ENCODE measurements at places on chromosomes 5 and 9.

- peak; percentile 91 for DNase-seq
Measured at GRCh38 chr5:38433160-38433861, 123.1 kb downstream of the LIFR start.

DNA sequence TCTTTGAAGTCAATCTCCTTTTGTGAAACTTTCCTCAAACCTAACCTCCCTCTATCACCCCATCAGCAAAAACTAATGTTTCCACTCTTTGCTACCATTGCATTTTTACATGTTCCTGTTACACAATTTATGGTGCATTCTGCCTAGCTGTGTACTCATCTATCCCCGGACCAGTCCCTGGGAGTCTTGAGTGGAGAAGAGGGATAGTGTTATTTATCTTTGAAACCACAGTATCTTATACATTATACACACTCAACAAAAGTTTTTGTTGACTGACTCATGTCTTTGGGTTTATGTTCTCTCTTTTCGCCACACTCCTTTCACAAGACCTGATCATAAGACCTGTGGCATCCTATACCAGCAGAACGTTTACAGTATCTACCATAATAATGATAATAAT is 26.4 kb downstream of the TNFAIP8 start:
- DNase-seq: no peak

DNA sequence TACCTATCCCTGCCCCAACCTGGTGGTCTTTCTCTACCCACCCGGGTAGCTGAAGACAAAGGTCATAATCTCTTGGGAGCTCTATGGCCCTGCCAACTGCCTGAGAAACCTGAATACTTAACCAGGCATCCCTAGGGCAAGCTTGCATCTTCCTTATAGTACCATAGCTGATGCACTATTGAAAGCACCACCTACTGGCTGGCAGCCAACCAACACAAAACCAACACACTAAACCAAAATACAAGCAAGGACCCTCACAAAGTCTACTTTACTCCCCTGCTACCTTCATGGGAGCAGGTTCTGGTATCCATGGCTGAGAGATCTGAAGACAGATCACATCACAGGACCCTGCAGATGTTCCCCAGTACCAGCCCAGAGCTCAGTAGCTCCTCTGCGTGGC is 171.8 kb upstream of the TAS2R1 start:
- no peak for DNase-seq

- DNase-seq: peak; percentile 66
Measured at GRCh38 chr9:130235558-130236435, 29.8 kb upstream of the HMCN2 start.

DNA sequence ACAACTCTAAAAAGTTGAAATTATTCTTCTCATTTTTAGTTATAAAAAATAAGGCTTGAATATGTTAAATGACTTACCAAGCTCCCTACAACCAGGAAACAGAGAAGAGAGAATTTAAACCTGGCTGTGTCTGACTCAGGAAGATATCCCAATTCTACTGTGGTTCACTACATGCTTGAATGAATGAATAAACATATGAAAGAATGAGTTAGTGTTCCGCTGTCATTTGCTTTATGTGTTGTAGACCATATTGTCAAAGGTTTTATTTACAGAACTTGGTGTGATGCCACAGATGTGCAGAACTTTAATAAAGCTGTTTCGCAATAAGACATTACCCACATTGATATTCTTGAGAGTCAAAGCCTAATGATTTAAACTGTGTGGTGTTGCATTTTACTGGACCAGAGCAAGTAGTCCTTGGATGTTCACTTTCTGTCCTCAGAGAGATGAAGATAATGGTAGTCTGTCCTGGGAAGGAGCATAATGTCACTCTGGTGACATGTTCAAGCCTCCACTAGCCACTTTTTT is 313.2 kb downstream of the TRIM32 start:
- DNase-seq: no peak

GRCh38 chr5:32595118-32595517 is 9.8 kb downstream of the SUB1 start:
- DNase-seq: no peak

DNA sequence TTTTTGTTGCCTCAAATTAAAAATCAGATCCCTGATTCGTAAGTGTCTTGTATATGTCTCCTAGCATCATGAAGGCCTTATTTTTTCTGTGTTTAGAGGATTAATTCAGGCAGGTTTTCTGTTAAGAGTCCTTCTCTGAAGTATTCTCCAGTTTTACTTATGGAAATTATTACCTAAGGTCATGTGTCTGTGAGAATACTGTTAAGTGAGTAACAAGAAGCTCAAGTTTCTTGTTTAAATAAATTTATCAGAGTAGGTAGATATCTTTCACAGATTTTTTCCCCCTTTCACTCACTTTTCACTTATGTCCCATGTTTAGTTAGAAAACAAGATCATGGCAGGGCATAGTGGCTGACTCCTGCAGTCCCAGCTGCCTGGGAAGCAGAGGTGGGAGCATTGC is 233.6 kb downstream of the KDM4C start:
- no peak for DNase-seq

GRCh38 chr9:133429214-133429613 is 7.0 kb downstream of the ADAMTS13 start:
- DNase-seq: no peak

DNA sequence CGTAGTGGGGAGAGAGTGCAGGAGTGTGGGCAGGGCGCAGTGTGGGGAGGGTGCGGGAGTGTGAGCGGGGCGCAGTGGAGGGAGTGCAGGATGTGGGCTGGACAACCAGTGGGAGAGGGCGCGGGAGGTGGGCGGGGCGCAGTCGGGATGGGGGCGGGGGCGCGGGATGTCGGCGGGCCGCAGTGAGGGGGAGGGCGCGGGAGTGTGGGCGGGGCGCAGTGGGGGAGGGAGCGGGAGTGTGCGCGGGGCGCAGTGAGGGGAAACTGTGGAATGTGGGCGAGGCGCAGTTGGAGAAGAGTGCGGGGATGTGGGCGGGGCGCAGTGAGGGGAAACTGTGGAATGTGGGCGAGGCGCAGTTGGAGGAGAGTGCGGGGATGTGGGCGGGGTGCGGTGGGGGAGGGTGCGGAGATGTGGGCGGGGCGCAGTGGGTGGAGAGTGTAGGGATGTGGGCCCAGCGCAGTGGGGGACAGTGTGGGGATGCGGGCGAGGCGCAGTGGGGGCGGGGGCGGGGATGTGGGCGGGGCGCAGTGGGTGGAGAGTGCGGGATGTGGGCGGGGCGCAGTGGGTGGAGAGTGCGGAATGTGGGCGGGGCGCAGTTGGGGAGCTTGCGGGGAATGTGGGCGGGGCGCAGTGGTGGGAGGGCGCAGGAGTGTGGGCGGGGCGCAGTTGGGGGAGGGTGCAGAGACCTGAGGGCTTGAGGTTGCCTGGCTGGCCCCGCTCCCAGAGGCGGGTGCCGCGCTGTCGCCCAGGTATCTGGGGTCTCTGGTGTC is at the start of gene NXNL2:
TSS of gene NXNL2 (plus strand) at position 723 of the 770 bp plus-strand sequence. CDS start 257 bp downstream, outside the sequence.
- DNase-seq: peak; percentile 88

DNA sequence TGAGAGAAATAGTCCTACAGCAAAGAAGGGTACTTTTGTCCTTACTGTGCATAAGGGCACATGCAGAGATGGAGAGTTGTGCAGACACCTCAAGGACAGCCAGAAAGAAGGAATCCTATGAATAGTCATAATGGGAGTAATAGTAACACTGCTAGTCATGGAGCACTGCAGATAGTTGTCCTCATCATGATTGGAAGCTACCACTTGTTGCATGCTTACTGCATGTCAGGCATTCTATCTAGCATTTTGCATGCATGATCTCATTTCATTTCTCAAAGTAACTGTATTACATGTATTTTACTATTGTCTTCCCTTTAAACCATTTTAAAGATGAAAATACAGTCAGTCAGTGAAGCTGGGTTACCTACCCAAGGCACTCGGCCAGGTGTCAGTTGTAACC is 81.3 kb downstream of the PIK3R1 start:
- no peak for DNase-seq

GRCh38 chr9:114565204-114565603 is 22.4 kb upstream of the ATP6V1G1 start:
- no peak for DNase-seq

DNA sequence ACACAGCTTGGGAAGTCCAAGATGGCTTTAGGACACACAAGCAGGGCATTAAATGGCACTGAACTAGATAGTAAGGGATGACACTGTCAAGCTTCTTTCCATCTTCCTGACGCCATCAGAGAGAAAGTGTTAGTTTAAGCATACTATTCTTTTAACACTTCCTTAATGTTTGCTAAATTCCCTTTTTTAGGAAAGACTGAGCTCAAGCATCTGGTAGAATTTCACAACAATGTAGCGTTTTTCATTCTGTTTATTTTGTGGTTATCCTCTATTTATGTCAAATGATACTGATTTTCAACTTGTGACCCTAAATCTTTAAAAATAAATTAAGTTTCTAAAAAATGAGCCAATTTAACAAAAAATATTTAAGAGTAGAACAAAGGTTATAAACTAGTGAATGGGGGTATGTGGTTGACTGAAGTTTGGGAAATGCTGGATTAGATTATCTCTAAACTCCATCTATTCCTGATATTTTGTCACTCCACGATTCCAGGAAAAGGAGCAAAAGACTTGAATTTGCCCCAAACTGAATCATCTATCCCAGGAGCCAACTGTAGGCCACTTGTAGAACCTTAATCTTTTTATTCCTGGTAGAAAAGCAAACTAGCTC is 147.4 kb upstream of the KLF9 start:
- DNase-seq: no peak

DNA sequence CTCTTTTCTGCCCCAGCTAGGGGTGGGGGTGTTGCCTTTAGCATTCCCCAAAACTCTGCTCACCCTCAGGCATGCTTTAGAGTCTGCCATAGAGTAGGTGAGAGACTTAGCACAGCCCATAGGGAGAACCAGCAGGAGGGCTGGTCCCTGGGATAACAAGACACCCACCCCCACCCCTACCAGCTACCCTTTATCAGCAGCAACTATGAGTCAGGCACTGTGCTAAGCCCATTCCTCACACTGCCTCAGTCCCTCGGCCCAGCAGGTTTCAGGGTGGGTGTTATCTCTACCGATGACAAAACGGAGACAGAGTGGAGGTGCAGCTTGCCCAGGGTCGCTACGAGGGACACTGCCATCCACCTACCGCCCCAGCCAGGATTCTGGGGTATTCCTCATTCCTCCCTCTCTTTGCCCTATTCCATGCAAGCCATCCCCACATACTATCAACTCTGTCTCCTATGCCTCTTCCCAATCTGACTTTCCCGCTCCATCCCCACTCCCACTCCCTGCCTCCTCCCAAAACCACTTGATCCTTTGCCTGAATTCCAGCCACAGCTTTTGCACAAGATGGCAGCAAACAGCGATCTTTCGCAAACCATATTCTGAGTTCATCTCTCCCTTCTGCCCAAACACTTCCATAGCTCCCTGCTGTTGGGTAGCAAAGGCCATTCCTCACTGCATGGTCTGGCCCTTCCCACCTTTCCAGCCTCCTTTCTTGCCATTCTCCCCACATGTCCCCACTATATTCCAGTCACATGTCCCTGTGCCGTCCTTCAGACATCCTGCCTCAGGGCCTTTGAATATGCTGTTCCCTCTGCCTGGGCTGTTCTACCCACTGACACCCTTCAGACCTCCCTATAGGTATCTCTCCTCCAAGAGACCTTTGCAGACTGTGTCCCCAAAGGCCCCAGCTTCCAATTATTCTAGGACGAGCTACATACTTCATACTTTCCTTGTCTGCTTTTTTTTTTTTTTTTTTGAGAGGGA is 5.1 kb downstream of the CIZ1 start:
- DNase-seq: no peak

GRCh38 chr5:33595303-33595702 is 154.5 kb downstream of the TARS1 start:
- no peak for DNase-seq

DNA sequence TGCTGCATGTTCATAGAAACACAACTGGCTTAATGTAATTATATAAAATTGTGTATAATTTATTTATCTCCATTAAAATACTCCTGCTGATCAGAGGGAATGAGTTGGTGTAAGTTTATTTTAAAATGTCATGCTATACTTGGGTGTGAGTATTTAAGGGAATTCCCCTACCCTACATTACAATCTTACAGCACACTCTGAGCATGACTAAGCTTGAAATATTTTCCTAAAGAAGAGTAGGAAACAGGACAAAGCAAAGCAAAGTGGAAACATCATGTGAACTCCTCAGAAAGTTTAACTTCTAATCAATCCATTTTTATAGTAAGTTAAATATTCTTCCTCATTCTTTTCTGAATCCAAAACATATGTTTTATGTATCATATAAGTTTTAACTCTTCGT is 1271.3 kb downstream of the EFNA5 start:
- DNase-seq: peak; percentile 73

DNA sequence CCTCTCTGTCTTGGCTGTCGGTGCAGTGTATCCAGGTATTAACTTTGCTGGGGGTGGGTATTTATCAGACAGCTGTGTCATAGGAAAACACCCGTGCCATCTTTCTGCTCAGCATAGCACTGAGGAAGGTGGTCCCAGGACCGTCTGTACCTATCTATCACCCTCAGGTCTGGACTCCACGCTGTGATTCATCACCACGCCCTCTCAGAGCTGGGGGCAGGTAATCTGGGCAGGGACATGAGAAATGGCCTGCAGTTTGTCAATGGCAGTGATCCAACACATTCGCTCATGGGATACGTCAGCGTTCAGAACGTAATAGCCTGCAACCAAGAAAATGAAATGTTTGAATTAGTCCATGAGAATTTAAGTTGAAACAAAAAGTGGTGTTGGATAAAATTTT is 151.6 kb upstream of the MAP1B start:
- no peak for DNase-seq

- DNase-seq: no peak
Measured at GRCh38 chr5:39657943-39658342, 233.2 kb upstream of the DAB2 start.

GRCh38 chr5:176810081-176810597 is at the start of gene UNC5A:
Gene UNC5A, plus strand, starts transcription at chr5:176810559. Its CDS starts 192 bp downstream, at chr5:176810751.
- peak; percentile 47 for DNase-seq

DNA sequence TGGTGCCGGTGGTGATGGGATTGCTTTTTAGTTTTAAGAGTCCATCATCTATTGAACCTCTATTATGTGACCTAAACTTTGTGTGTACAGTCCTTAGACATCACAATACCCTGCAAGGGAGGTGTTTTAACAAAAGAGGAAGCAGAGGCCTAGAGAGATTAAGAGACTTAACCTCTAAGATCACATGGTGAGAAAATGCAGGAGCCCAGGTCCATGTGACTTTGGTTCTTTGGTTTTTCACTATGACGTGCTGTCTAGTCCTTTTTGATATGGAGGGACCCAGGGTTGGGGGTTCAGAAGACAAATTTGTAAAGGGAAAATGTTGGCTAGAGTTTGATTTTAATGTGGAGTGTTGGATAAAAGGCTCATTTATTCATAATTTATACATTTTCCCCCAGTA is 34.1 kb upstream of the TRMT10B start:
- no peak for DNase-seq
